ENCODE measurements at places on chromosomes 7 and 10. TPM values are rescaled to one million over a fixed set of nuclear protein-coding genes. Genes with fewer than 3 reads are reported as not detected.

UTF1 gene
- not detected for polyA plus RNA-seq

C10orf88 gene
- polyA plus RNA-seq = 7.2 TPM

SNX13 gene
- 17.4 TPM for polyA plus RNA-seq

CCDC172 gene
- not detected for polyA plus RNA-seq

NEUROG3 gene
- 0.87 TPM for polyA plus RNA-seq

BMPER gene
- 4.5 TPM for polyA plus RNA-seq

NPFFR1 gene
- polyA plus RNA-seq = not detected

PPP1R9A gene
- polyA plus RNA-seq = 11.7 TPM

CPVL gene
- polyA plus RNA-seq = 36.4 TPM

MOGAT3 gene
- 10.5 TPM for polyA plus RNA-seq

GDF2 gene
- 0.39 TPM for polyA plus RNA-seq

CDC14C gene
- polyA plus RNA-seq = not detected

CLCN1 gene
- not detected for polyA plus RNA-seq

SLC26A5 gene
- polyA plus RNA-seq = 0.28 TPM

SDHAF3 gene
- 19.2 TPM for polyA plus RNA-seq

MYOF gene
- polyA plus RNA-seq = 16.6 TPM

TDRD1 gene
- not detected for polyA plus RNA-seq

GFRA1 gene
- polyA plus RNA-seq = 1.8 TPM

CUZD1 gene
- polyA plus RNA-seq = 0.52 TPM

ORC5 gene
- 6.7 TPM for polyA plus RNA-seq

CACNB2 gene
- 5.3 TPM for polyA plus RNA-seq

ANKRD61 gene
- polyA plus RNA-seq = 0.81 TPM

SSC4D gene
- 11.0 TPM for polyA plus RNA-seq

SGMS1 gene
- 28.1 TPM for polyA plus RNA-seq

CADPS2 gene
- 15.7 TPM for polyA plus RNA-seq

NKX2-3 gene
- not detected for polyA plus RNA-seq

PPP1R17 gene
- polyA plus RNA-seq = not detected

ALOX5 gene
- 4.4 TPM for polyA plus RNA-seq

AKR1C4 gene
- polyA plus RNA-seq = 0.52 TPM

FAM25A gene
- polyA plus RNA-seq = not detected

FZD1 gene
- polyA plus RNA-seq = 7.3 TPM

MEIG1 gene
- 0.27 TPM for polyA plus RNA-seq

OR2A7 gene
- 1.6 TPM for polyA plus RNA-seq

OR6B1 gene
- polyA plus RNA-seq = not detected

ECD gene
- polyA plus RNA-seq = 31.0 TPM

SEMA3D gene
- 18.7 TPM for polyA plus RNA-seq

HABP2 gene
- 48.3 TPM for polyA plus RNA-seq

STEAP4 gene
- not detected for polyA plus RNA-seq

PKD2L1 gene
- 0.88 TPM for polyA plus RNA-seq

ACSL5 gene
- polyA plus RNA-seq = 22.2 TPM

PARD3 gene
- 47.2 TPM for polyA plus RNA-seq

NACAD gene
- polyA plus RNA-seq = 3.9 TPM

SPDYE11 gene
- polyA plus RNA-seq = 0.45 TPM

PRSS37 gene
- not detected for polyA plus RNA-seq

Data from hepatocyte (in vitro differentiated cells).